ENCODE measurements at places on chromosomes 6 and 20.

DNA sequence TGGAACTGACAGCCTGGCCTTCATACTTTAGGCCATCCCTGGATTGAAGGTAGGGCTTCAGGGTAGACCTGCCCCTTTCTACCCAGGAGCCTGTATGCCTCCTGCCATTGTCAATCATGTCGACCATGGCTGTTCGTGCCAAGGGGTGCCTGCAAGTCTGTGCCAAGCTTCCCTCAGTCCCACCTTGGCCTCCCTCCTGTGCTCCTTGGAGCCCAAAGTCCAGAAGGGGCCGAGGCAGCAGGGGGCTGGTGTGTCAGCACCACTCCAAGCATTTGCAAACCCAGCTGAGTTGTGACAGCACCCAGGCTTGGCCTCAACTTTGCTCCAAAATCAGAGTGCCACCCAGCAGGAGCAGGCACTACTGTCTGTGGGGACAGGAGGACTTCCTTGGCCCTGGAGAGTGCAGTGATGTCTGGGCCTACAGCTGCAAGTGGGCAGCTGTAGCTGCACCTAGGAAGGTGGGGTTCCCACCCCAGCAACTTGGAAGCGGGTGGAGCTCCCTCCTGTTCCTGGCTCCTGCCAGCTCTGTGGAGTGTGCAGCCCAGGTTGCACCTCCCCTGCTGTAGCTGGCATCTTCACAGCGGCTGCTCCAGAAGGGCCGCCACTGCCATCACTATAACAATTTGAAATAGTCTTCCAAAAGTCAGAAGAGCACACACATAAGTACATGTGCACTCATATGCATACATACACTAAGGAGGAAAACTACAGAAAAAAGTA is 1719.3 kb downstream of the HACE1 start:
- DNase-seq: no peak

DNA sequence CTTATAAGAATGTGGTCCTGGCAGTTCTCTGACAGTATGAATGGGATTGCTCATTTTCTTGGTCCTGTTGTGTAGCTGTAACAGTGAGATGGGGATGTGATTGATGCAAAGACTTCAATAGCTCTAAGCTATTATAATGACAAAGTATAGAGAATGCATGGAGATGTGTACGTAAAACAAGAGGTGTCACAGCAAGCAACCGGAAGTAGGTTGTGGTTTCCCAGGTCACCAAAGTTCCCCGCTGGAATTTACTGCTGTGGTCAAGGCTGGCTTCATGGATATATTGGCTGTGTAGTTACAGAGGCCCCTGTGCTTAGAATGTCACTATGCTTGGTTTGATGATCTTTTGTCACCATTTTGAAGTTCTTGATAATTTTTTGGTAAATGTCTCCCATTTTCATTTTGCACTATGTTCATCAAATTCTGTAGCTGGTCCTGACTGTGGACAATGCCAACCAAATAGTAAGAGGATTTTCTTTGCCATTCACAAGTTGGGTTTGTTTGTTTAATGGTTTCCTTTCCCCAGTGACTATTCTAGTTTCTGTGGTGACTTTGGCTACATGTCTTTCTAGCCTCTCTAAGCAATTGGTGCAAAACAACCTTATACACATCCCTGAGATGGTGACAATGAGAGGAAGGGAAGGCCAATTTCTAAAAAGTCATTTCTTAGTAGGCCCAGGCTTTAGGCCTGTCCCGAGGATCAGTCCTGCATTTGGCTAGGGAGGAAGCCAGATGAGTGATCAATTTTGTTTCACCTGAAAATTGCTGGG is 10.5 kb downstream of the DNAH8 start:
- DNase-seq: no peak

DNA sequence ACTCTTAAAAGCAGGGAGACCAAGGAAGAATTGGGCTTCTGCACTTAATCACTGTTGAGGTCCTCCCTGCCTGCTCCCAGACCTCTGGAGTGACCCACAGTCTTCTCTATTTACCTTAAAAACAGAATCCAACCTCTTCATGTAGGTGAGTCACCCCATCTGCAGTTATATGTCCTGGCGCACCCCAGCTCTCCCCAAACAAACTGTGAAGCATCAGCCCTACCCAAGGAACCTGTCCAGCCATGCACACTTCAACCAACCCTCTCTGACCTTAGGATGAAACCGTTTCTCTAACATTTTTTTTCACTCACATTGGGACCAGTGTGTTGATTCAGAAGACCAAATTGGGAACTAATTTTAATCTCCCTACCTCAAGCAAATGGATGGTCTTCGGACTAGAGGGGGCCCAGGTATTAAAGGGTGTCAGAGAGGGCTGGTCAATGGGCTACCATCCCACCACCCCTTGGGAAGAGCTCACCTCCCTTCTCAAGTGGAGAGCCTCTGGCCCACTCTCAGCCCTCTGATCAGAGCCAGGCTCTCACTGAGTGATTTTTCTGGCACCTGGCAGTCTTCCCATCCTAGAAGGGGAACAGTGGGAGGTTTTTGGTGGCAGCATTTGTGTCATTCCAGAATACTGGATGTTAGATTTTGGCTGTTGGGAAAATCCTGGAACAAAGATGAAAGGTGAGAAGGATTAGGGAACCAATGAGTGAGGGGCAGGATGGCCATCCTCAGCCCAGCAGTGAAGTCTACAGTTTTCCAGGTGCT is 203.6 kb downstream of the LRFN2 start:
- DNase-seq: no peak

DNA sequence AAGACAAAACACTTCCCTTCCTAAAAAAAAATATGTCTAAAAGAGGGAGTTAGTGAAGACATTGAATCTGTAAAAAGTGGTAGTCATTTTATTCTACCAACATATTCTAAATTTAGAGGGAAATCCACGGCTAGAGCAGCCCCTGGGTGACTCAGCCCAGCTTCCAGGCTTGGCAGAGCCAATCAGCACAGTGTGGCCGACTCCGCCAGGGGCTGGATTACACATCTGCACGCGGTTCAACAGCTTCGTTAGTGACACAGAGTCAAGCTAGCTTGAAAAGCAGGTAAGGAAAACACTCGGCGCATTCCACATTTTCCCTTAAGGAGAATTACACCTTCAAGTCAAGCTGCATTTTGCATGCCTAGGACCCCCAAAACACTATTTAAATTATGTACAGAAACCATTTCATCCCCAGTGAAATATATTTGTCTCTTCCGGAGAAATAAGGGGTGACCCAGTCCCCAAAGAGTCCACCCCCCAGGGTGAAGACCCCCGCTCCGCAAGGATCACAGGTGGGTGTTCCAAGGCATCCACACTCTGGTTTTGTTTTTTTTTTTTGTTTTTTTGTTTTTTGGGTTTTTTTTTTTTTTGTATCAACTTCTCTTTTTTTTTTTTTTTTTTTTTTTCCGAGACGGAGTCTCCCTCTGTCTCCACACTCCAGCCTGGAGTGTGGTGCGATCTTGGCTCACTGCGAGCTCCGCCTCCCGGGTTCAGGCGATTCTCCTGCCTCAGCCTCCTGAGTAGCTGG is 58.4 kb upstream of the ARID1B start:
- DNase-seq: no peak
